ENCODE measurements at places on chromosomes 12 and 14.

GRCh38 chr14:100078216-100078803, 13.1 kb downstream of the EVL start:
- DNase-seq, result no peak

- no peak for DNase-seq
Observed at GRCh38 chr12:27824126-27824842, 44.2 kb upstream of the MANSC4 start.

GRCh38 chr14:100872259-100873095, 31.0 kb downstream of the RTL1 start:
- no peak for DNase-seq

GRCh38 chr12:19546027-19546426, 106.7 kb downstream of the AEBP2 start:
- DNase-seq, result no peak

GRCh38 chr12:115910057-115910456, 367.4 kb downstream of the MED13L start:
- DNase-seq, result no peak

Data from cerebellar nuclear complex (tissue), 1 donor.